Activated naive CD8-positive, alpha-beta T cell treated with anti-CD3 and anti-CD28 coated beads, Interleukin-2, amount 10 ng/mL, durations not matched to agents 7 days and 5 days (primary cell): ENCODE measurements at places on chromosomes 2 and 18. TPM values are rescaled to one million over a fixed set of nuclear protein-coding genes. Genes with fewer than 3 reads are reported as not detected.
A peak's percentile ranks its signal among the peaks of the same experiment; 100 is the strongest.

- DNase-seq, result no peak
Measured at GRCh38 chr2:108806371-108807113, 20.0 kb downstream of the CCDC138 start.

GRCh38 chr2:214628091-214628490, 181.4 kb downstream of the BARD1 start:
- DNase-seq, result no peak

DNA sequence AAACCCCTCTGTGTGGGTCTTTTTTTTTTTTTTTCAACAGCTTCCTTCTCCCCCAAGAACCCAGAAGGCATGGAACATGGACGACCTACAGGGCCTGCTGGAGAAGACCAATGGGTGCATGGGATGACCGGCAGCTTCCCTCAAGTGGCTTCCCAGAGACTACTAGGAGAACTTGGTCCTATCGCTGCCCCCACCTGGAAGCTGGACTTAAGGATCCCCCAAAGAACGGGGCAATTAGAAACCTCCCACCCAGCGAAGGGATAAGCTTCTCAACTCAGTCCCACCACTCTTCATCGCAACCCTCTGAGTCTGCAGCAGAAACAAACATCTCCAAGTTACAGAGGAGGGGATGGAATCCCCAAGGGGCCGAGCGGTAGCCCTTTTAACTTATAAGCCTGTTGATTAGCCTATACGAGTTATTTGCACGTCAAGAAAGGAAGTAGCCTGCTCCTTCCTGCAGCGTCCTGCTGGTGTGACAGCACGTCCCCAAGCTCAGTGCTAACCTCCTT, 1.4 kb downstream of the ACTR1B start:
- no peak for DNase-seq

Gene KCNF1
- not detected for total RNA-seq

GRCh38 chr2:151159109-151159662, 102.5 kb downstream of the RBM43 start:
- no peak for DNase-seq

DNA sequence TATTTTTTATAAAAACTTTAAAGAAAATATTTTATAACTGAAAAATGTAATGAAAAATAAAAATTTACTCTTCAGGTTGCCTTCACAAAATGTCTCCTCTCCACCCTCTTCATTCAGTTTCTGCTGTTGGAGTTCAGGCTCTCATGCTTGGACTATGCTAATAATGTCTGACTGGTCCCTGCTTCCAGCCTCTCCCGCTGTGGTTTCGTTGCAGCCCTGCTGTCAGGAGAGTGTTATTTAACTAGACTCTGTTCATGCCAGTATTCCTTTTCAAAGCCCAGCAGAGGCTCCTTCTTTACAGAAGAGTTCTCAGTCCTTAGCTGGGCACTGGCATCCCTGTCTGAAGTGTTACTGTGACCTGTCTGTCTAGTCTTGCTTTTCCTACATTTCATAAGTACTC, 40.4 kb downstream of the CLIP4 start:
- no peak for DNase-seq

Gene TMEM214
- total RNA-seq, result 68.1 TPM

- no peak for DNase-seq
Measured at GRCh38 chr18:75489493-75490190, 62.1 kb upstream of the SMIM21 start.

Gene PTPRN
- not detected for total RNA-seq

Gene FIGN
- not detected for total RNA-seq

DNA sequence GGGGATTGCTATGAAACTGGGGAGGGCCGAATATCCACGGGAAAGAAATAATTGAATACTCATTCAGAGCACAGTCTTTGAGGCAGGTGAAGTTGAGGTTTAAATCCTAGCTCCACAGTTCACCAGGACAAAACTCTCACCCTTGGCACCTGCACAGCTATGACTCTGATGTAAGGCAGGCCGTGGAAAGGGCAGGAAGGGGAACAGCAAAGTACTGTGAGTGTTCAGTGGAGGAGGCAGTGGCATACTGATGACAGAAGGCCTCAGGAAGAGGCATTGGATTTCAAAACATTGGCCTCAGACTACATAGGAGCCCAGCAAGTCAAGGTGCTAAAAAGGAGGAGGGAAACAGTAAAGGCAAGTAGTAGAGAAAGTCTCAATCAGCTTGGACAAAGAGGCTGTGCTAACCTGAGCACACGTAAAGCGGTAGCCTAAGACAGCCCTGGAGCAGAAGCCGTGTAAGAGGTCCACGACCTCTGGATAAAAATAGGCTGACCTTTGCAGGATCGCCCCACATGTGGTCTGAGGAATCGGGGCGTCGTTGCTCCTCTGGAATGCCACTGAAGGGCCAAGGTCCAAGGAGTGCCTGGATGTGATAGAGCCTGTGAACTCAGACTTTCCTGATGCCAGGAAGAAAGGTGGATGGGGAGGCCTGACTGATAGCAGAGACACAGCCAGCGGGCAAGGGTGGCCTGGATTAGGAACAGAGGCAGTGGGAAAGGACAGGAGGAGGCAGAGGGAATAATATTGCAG, 243.6 kb downstream of the PID1 start:
- DNase-seq, result no peak

DNA sequence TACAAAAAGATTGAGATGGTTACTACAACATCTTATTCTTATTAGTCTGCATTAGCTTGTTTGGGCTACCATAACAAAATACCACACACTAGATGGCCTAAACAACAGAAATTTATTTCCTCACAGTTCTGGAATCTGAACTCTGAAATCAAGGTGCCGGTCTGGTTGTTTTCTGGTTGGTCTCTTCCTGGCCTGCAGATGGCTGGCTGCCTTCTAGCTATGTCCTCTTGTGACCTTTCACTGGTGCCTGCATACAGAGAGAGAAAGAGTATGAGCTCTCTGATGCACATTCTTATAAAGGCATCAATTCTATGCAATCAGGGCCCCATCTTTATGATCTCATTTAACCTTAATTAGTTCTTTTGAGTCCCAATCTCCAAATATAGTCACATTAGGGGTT, 696.5 kb downstream of the TDRD15 start:
- DNase-seq, result no peak

Gene COL3A1
- not detected for total RNA-seq

Gene ANKRD36
- total RNA-seq, result 69.3 TPM

DNA sequence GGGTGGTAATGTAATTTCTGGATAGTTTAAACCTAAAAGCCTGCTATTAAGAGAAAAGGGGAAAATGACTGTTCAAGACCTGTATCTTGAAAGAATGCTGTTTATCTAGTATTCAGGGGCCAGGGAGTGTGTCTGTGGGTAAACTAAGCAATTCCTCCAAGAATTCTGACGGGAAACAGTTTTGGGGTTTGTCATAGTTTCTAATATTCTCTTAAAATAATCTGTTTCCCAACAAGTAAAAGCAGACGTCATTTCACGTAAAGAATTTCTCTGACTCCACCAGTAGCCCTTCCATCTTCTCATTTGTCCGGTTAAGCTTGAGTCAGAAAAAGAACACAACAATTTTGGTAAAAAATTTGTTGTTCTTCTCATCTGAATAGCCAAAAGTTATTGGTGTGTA, 232.1 kb upstream of the EPAS1 start:
- no peak for DNase-seq

Gene ARHGAP25
- 109 TPM for total RNA-seq

- no peak for DNase-seq
Measured at GRCh38 chr18:48290162-48290926, 118.8 kb downstream of the ZBTB7C start.

Gene COL6A3
- total RNA-seq, result 0.45 TPM

GRCh38 chr2:29583104-29583503, 338.3 kb downstream of the ALK start:
- no peak for DNase-seq

Gene DCDC2C
- total RNA-seq, result not detected

DNA sequence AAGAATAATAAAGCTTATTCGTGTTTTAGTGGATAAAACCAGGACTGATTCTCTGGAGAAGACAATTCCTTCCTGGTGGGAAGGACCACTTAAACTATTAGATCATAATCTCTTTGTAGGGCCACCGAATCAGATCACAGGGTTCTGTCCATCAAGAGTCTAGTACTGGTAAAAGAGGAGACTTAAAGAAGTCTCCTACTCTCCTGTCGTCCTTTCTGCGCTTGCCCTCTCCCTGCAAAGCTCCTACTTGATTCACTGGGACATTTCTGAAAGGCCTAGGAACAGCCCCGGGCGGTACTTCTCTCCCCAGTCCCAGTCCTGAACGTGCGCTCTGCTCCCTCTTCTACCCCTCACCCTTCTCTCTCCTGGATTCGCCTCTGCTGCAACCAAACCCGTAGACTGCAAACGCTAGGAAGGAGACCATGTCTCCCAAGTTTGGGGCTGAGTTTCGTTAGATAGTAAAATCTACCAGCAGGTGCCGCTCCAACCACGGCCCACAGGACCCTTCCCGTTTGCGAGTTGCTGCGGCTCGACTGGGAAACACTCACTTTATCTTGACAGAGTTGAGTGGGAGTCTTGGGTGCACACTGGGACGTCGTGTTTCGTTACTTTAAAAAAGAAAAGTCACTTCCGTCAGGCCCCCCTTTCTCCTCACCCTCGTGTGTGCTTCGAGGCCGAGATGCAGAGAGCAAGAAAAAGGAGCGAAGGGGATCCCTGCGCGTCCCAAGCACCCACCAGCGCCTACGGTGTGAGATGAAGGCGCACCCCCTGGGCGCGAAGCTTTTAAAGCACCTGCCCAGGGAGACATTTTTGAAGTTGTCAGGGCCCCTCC, 923 bp downstream of the FIGLA start:
- peak; percentile 73 for DNase-seq

Gene HOXD11
- total RNA-seq, result not detected

- no peak for DNase-seq
Measured at GRCh38 chr2:197245829-197246804, 64.5 kb downstream of the ANKRD44 start.

DNA sequence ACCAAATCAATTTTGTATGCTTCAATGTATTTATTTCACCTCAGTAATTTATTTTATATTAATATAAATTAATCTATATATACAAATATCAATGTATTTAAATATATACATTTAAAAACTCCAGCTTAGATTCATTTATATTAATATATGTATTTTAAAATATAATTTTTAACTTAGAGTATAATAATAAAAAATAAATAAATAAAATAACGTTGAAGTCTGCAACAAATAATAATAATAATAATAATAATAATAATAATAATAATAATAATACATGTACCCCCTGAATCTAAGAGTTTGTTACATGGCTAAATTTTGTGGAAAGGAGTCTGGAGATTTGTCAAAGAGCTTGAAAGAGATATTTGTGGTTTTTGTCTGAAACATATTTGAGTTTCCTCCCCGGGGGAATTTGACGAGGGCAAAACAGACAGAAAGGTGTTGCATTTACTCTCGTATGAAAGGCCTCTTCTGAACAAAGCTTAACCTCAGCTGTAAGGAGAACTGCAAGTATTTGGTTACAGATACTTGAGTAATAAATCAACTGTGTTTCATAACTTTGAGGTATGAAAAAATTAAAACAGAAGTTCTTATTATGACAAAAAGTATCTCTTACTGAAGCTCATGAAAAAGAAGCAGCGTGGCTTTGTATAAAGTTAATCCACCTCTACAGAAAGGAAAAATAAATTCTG, 93.4 kb downstream of the CDH19 start:
- no peak for DNase-seq

Gene ABCG8
- total RNA-seq, result not detected

GRCh38 chr2:18345848-18346247, 214.6 kb downstream of the RDH14 start:
- no peak for DNase-seq

Gene ALPI
- not detected for total RNA-seq

- no peak for DNase-seq
Measured at GRCh38 chr2:223526106-223526505, 76.1 kb downstream of the SCG2 start.

- no peak for DNase-seq
Measured at GRCh38 chr2:39068299-39069135, 52.3 kb downstream of the SOS1 start.

Gene DAW1
- total RNA-seq, result not detected

Gene NT5DC4
- not detected for total RNA-seq

DNA sequence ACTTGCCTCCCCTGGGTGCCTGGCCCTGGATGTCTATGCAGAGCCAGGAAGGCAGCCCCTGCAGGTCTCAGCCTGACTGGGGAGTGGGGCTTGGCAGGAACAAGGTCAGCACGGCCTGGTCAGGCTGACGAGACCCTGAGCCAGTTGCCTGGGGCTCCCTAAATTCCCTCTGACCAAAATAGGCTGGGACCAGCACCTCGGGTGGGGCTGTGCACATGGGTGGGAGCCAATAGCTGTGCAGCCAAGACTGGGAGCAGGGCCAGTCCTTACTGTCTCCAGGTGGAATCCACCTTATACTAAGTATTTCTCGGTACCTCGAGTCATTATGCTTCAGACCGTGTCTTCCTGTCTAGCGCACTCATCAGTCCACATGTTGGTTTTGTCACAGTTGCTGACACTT, 11.4 kb upstream of the IL1R2 start:
- DNase-seq, result no peak

Gene IL1R2
- 0.53 TPM for total RNA-seq

DNA sequence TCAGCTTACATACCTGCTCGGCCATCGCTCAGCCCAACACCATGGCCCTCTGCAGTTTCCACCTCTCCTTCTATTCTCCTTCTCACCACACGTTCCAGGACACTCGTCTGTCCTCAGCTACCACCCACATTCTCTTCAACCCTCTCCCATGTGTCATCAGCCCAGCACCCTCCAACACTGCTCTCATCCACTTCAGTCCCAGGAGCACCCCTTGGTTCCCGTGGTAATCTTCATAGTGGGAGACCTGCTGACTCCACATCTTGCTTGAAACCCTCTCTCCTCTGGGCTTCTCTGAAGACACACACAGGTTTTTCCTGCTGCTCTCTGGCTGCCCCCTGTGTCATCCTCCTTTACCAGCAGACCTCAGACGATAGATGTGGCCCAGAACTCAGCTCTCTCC, 228.7 kb downstream of the GBX2 start:
- no peak for DNase-seq

Gene MEIS1
- total RNA-seq, result not detected

DNA sequence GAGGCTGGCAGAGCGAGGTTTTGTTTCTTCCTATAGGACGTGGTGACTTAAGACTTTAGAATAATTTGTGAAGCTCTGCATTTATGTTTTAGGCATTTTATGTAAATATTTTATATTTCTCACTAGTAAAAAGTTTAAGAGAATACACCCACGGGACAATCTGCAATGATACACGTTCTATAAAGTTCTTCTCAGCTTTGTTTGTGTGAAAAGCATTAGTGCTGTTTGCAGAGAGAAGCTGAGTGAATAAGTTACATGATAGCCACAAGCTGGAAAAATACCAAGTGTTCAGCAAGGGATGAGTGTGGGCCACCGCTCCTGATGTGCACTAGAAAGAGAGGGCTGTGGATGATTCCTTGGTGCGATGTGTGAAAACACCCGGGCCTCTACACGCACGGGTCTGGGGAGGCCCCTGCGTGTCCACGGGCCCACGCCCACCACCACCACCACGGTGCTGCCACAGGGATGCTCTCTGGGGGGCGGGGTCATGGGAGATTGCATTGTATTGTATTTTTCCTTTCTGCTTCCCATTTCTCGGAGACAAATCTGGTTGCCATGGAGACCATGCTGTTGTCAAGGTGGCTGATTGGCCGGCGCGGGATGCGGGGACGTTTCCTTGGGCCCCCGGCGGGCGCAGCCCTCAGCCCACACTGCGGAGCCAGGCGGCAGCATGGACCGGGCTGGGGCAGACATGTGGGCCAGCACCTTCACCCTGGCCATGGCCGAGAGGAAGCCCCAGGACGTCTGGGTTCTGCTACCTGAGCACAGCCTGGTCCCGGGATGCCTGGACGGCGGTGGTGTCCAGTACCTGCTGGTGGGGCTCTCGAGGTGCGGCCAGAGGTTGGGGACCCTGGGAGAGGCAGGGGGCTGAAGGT, at the start of gene RTP5:
TSS of gene RTP5 (plus strand) at position 643 of the 875 bp plus-strand sequence. CDS start at position 671, 28 bp downstream.
- no peak for DNase-seq

- DNase-seq, result no peak
Measured at GRCh38 chr18:39198376-39198775, 1632.8 kb upstream of the CELF4 start.

- peak; percentile 54 for DNase-seq
Measured at GRCh38 chr2:68448671-68449653, 18.1 kb downstream of the FBXO48 start.
